ENCODE measurements at places on chromosomes 3 and 15. TPM values are rescaled to one million over a fixed set of nuclear protein-coding genes. Genes with fewer than 3 reads are reported as not detected.

Gene DPPA2
- not detected for total RNA-seq

Gene FEZF2
- not detected for total RNA-seq

Gene PAK2
- total RNA-seq, result 23.7 TPM

Gene SLC12A1
- not detected for total RNA-seq

Gene HOMER2
- 27.0 TPM for total RNA-seq

Gene EEF1AKMT4
- total RNA-seq, result 1.6 TPM

Gene SKOR1
- 0.31 TPM for total RNA-seq

Gene CD276
- 48.3 TPM for total RNA-seq

Gene HESX1
- total RNA-seq, result 1.4 TPM

Gene PTX3
- 5.6 TPM for total RNA-seq

Gene ASB14
- 0.18 TPM for total RNA-seq

Gene NAALADL2
- total RNA-seq, result 17.4 TPM

Gene LIPH
- 0.18 TPM for total RNA-seq

Gene ITIH1
- 0.22 TPM for total RNA-seq

Gene ROBO2
- 7.2 TPM for total RNA-seq

Gene CPNE9
- 0.09 TPM for total RNA-seq

Gene MKRN2OS
- total RNA-seq, result not detected

Gene SEMA6D
- 44.9 TPM for total RNA-seq

Gene EPHB3
- 36.2 TPM for total RNA-seq

Gene DNAH1
- total RNA-seq, result 3.2 TPM

Gene CKMT1B
- total RNA-seq, result not detected

Gene EPHB1
- 3.5 TPM for total RNA-seq

Gene SCAMP5
- total RNA-seq, result 2.0 TPM

Gene UQCC5
- 15.7 TPM for total RNA-seq

Gene LRTM1
- total RNA-seq, result 99.9 TPM

Gene TMCO5A
- not detected for total RNA-seq

Gene UNC13C
- 4.4 TPM for total RNA-seq

Gene SYNM
- total RNA-seq, result 43.8 TPM

Gene CAMK2N2
- total RNA-seq, result 0.04 TPM

Gene DUOXA2
- not detected for total RNA-seq

Gene RTP1
- 0.04 TPM for total RNA-seq

Gene CHRM5
- total RNA-seq, result not detected

Gene GP5
- total RNA-seq, result 0.35 TPM

Gene TIMP4
- 2.8 TPM for total RNA-seq

Gene GCSAM
- total RNA-seq, result 0.31 TPM

Gene C3orf62
- 3.1 TPM for total RNA-seq

Gene PPARG
- total RNA-seq, result 7.5 TPM

Gene GASK1A
- total RNA-seq, result 14.6 TPM

Gene MST1R
- 1.2 TPM for total RNA-seq

Gene DZIP1L
- total RNA-seq, result 12.8 TPM

Gene VEPH1
- total RNA-seq, result 1.2 TPM

Gene PRR20G
- not detected for total RNA-seq
